Heart right ventricle (tissue), 16 donors: ENCODE measurements at places on chromosomes 7 and 10.
A peak's percentile ranks its signal among the peaks of the same experiment; 100 is the strongest.

DNA sequence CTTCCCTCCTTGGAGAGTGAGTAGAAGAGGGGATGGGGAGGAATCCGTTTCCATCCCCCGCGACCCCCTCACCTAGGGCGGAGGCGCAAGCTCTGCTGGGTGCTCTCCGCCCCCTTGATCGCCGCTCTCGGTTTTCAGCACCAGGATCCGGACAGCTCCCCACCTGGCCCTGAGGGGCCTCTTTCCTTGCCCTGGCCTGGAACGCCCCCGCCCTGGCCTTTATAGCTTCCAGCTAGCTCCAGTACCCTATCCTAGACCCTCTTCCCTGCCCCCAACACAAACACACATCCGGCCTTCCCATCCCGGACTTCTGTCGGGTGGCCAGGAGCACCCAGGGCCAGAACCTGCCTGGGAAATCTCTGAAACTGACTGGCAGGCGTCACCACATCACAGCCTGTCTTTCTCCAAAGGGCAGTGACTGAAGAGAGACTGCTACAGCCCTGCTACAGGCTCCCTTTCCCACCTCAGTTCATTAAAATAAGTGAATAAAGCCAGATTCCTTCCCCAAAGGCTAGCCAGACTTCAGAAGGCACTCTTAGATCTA lies 72.3 kb upstream of the LEP start:
- DNase-seq = peak; percentile 34

GRCh38 chr10:119477444-119477843 lies 65.1 kb downstream of the RGS10 start:
- no peak for DNase-seq

- DNase-seq = no peak
Measured at GRCh38 chr10:49621561-49621960, 7.7 kb downstream of the CHAT start.

GRCh38 chr7:84238596-84238995 lies 44.0 kb upstream of the SEMA3A start:
- no peak for DNase-seq

- DNase-seq = no peak
Measured at GRCh38 chr7:113320419-113320818, 202.1 kb upstream of the SMIM30 start.

GRCh38 chr7:137965942-137966640 lies 35.8 kb downstream of the CREB3L2 start:
- no peak for DNase-seq

DNA sequence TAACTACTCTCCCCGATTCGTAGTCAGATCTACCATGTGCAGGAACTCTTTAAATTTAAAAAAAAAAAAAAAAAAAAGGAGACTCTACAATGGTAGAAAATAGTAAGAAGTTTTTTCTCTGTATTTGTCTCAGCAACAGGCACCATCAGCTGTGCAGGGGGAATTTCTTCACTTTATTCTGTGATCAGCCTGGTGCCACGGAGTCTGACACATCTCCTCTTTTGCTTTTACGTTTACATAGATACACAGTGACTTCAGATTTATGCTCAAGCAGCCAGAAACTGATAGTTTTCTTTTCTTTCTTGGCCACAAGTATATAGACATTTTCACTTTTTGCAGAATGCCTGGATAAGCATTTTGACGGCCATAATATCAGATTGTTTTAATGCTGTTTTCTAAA lies 190.6 kb upstream of the AKR1E2 start:
- no peak for DNase-seq

GRCh38 chr7:1987084-1987535 lies 245.6 kb downstream of the MAD1L1 start:
- DNase-seq = no peak

DNA sequence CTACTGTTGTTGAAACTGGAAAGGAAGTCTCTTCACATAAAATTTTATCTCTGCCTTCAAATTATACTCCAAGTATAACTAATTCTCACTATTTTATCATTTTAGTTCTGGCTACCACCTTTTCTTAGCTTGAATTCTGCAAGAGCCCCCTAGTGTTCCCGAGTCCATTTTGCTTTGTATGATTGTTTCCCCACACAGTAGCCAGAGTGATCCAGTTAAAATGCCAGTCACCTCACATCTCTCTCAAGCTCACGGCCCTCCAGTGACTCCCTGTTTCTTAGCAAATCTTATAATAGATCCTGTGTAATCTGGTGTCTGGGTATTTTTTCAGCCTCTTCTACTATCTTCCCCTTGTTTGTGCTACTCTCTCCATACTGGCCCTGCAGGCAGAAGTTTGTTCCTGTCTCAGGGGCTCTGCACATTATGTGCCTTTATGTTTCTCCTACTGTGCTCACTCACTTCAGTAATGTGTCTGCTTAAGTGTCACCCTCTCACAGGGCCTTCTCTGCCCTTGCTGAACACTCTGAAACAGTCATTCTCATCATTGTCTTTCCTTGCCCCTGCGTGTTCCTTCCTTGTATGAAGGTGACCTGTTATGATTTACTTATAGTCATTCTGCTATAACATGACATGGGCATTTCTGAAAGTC lies 8.9 kb downstream of the WAC start:
- no peak for DNase-seq

- no peak for DNase-seq
Measured at GRCh38 chr10:31095677-31096560, 64.3 kb upstream of the ZNF438 start.

DNA sequence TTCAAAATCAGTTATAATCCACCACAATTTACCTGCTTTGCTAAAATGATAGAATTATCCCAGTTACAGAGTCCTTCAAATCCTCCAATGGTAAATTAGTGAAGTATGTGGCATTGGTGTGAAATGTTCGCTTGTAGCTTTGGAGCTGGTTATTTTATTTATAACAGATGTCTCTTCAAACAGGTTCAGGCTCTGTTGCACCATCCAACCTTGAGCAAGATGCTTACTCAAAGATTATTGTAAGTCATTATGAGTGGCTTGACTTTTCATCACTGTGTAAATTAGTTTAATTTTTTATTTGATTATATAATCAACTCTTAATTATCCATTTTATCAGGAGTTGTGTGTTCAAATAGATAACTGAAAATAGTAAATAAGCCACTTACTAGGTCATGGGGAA lies 99.4 kb downstream of the BTRC start:
- DNase-seq = no peak

DNA sequence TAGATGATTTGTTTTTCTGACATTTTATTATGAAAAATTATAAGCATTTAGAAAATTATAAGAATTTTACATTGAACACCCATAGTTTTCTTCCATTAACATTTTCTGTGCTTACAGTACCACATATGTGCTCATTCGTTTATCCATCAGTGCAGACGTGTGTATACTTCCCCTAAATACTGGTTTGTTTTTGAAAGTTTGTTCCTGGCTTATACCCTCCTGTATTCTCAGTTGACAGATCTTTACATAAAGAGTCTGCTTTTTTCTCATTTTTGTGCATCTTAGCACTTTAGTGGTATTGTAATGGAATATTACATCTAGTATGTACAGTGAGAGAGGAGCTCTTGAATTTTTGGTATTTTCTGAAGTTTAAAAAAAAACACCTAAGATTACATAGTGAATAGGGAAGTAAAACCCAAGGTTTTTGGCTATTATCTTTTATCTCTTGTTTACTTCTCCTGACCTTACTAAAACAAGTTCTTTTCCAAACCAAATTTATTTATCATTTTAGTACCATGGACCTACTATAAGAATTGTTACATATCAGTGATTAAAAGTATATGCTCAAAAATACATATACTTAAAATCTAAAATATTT lies 8.1 kb downstream of the DLD start:
- DNase-seq = no peak

- no peak for DNase-seq
Measured at GRCh38 chr7:84799106-84799505, 387.8 kb downstream of the SEMA3D start.

- DNase-seq = no peak
Measured at GRCh38 chr10:22477334-22478287, 132.3 kb downstream of the SPAG6 start.

- DNase-seq = no peak
Measured at GRCh38 chr7:132830941-132831340, 250.9 kb downstream of the CHCHD3 start.

DNA sequence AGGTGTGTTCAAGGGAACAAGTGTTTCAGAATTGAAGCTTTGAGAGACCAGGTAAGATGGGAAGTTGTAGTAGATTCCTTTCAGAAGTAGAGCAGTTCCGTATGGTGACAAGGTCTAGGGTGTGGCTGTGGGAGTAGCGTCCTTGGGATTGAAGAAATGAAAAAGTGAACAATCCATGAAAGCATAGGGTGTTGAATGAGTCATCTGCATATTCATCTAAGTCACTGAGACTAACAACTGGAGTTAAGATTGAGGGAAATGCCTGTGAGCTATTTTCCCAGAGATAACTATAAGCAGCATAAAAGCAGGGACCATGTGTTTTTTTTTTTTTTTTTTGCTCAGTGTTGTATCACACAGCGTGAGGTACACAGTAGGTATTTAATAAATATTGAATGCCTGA lies 134.8 kb downstream of the PHTF2 start:
- no peak for DNase-seq

GRCh38 chr7:27873981-27874957 lies 134.3 kb downstream of the TAX1BP1 start:
- DNase-seq = peak; percentile 70

DNA sequence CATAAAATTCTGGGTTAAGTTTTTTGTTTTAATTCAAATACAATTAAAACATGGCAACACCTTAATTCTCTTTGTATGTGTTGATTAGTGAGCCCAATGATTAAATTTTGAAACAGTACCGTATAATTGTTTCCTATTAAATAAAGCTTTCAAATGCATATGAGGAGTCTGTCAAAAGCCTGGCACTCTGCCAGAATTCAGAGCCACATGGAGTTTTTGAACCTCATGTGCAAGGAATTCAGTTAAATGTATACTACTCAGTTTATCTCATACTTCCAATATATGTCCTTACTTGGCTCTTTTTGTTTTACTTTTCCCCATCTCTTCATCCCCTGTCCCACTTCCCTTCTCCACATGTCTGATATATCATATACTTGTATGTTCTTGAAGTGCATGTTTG lies 165.6 kb upstream of the FAM3C start:
- no peak for DNase-seq

DNA sequence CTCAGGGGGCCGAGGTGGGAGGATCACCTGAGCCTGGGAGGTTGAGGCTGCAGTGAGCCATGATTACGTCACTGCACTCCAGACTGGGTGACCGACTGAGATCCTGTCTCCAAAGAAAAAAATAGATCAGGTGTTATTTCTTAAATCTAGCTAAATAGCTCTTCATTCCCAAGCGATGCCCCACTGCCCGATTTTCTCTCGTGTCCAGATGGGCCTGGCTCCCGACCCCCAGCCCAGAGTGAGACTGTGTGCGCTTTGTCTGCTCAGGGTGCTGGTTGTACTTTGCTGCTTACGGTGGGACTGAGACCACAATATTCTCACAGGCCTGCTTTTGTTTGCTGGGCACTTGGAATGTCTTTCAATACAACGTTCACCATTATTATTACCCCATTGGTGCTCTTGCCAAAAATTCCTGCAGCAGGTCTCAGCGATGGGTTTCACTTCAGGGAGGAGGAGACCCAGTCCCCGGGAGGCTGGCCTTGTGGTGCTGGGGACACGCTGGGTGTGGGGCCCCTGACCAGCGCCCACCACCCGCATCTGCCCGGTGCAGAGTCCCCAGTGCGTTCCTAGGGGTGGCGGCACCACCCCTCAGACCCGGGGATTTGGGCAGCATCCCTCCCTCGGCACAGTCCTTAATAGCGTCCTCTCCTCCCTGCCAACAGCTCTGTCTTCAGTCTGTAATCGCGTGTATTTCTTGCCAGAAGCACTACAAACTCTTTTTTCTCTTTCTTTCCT lies 20.4 kb upstream of the DPYSL4 start:
- DNase-seq = no peak

DNA sequence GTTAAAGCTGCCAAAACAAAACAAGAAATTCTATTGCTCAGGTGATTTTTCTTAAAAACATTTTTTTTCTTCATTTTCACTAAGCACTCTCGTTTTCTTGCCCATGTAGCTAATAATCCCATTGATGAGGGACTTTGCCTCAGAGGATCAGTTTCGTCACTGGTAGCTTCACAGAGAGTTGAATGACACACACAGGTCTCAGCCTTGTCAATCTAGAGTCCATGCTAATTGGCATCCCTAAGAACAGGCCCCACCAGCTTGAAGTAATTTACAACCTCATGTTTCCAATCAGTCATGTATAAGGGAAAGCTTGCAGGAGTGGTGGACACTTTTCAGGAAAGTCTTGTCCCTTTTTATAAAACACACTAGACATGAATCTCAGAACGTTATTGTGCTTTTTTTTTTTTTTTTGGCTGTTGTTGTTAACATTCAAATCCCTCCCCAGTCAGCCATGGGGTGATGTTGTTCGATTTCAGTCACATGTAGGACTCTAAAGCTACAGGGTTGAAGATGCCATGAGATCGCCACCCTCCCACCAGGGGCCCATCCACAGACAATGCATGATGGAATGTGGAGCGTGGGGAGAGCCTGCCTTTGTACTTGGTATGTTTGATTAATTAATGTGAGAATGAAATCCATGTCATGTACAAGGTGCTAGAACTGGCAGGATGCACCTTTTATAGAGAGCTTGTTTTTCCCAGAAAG lies 232.4 kb upstream of the FZD8 start:
- DNase-seq = no peak

DNA sequence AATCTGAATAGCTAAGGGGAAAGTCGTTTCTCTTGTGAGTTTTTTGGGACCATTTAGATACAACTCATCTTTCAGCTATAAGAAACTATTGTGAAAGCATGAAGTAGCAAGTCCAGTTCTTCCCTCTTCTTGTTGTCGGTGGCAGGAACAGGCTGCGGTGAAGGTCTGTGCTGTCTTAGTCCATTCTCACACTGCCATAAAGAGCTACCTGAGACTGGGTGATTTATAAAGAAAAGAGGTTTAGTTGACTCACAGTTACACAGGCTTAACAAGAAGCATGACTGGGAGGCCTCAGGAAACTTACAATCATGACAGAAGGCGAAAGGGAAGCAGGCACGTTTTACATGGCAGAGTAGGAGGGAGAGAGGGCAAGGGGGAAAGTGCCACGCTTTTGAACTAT lies 261.8 kb downstream of the GATA3 start:
- DNase-seq = no peak

DNA sequence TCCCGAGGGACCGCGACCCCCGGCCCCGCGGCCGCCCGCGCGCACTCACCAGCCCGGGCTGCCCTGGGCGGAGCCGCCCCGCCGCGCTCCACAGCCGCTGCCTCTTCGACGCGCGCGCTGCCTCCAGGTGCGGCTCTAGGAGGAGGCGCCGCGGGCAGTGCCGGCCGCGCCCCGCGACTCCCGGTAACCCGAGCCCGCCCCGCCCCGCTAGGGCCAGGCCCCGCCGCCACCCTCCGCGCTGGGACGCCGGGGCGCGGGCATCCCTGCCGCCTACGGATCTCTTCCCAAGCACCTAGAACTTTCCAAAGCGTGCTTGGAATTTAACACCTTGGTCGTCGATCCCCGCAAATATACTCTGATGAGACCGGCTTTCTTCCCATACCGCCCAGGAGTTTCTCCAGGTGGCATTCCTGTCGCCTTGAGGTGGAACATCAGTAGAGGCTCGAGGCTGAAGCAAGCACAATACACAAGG lies at the start of gene SLC26A5:
SLC26A5 (minus strand) TSS at position 159 of the 472 bp plus-strand sequence. CDS start 24,693 bp downstream, outside the sequence.
- no peak for DNase-seq
